ENCODE measurements at places on chromosomes 3 and 15. TPM values are rescaled to one million over a fixed set of nuclear protein-coding genes. Genes with fewer than 3 reads are reported as not detected.

- DNase-seq = no peak
Measured at GRCh38 chr3:188280627-188281026, 126.7 kb downstream of the LPP start.

DNA sequence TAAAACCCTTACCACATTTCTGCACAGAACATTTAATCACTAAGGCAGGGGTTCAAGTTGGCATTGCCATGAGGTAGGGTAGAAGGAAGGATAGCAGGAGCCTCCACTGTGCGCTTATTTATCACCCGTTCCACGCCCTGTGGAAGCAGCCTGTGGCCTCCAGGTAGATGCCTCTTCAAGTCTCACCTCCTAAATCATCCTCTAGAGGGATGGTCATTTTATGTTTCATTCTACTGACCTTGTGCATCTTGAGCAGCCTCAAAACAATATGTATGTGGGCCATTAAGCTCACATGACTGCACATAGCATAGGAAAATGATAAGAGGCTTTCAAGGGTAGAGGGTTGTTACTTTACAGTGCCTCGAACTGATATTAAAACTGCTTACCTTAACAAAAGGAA lies 546.2 kb downstream of the GRM7 start:
- no peak for DNase-seq

DNA sequence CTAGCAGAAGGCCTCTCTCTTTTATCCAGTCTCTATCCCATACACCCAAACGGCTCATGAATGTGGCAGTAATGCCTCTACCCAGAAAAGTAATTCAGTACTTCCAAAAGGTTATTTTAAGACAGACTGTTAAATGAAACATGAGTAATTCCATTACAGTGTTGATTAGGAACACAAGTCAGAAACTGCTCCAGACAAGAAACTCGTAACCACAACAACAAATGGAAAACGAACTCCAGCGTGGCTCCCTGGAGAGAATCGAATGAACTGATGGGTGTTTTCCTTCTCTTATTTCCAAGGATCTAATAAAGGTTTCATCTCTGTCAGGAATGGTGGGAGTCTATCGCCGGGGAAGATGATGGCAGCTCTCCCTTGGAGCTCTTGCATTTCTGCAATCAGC lies 228.4 kb downstream of the MAGI1 start:
- no peak for DNase-seq

GRCh38 chr3:27728195-27729087 lies 6.3 kb upstream of the EOMES start:
- peak; percentile 38 for DNase-seq

DNA sequence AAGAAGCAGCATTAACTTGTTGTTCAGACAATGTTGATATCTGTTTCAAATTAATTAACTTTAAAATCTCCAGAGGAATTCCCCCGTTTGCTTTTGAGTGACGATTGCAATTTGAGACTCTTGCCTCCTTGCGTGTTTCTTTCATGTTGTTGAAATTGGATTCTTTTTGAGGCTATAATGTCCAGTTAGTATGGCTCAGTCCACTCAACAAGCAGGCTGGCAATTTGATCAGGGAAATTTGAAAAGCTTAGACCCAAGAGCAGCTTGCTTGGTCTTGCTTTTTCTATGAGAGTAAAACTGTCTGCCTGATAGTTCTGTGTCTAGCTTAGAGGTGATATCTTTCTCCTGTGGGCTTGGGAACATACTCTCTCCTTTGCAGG lies 2.0 kb downstream of the ARID3B start:
- DNase-seq = no peak

Gene BRPF1
- 7.5 TPM for total RNA-seq

Gene CTDSPL
- total RNA-seq = 46.0 TPM

DNA sequence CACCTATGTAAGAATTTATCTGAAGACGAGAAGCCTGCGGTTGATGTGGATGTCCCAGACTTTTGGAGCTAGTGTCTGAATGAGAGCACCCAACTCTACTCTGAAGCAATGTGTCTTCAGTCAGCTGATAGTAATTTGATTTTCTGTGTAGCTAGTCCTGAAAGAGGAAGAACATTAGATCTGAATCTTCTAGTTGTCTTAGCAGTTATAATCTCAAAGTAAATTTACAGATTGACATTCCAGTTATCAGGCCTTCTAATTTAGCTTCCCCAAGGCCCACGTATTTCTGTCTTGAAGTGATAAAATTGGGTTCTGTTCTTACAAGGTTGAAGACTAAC lies 1.5 kb downstream of the TCAIM start:
- DNase-seq = no peak

GRCh38 chr3:30596152-30596551 lies 10.2 kb upstream of the TGFBR2 start:
- DNase-seq = no peak

Gene ARGFX
- not detected for total RNA-seq

Gene PLA2G4D
- not detected for total RNA-seq

DNA sequence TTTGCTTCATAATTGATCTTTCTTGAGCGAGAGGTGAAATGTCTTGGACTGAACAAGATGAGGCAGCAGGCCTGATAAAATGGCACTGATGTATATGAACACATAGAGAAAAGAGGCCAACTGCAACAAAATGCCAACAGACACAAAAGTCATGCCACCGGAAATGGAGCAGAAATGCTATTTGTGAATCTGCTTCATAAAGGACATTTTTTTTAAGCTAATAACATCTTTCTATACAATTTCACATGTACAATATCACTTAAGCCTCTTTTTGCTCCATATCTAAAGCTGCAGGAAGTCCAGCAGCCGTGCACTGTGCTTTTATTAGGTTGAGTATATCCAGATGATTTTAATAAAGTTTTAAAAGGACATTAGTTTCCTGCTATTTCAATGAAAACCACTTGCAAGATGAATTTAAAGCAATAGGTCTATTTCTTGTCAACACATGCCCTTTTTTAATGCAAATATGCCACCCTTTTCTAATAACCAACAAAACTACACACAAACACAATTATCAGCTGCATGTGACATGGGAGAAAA lies 169.2 kb upstream of the ADAMTS9 start:
- no peak for DNase-seq

- DNase-seq = no peak
Measured at GRCh38 chr3:148309390-148310035, 388.2 kb upstream of the AGTR1 start.

DNA sequence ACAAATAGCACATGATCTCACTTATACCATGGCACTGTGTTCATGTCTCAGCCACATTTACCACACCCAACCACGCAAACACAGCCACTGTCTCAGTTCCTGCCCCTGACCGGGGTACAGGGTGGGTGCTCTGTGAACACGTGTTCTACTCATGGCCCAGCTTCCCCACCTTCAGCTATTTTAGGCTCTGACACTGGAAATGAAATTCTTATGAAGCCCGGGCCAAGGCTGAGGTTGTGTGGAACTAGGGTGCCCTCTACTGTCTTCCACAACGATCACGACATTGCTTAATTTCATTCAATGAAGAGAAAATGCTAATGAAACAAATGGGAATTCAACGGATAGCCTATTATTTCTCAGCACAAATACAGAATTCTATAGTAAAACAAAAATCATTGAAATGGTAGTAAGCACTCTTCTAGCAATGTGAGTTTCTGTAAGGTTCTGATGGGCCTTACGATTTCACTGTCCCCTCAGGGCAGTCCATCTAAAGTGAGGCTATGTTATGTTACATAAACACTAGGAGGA lies 2.1 kb upstream of the GABRA5 start:
- no peak for DNase-seq

Gene CCR1
- 2.7 TPM for total RNA-seq

- DNase-seq = peak; percentile 81
Measured at GRCh38 chr3:44439499-44440295, 37.8 kb downstream of the ZNF445 start.

GRCh38 chr3:112653881-112654300 lies 12.9 kb upstream of the CCDC80 start:
- peak; percentile 75 for DNase-seq

Gene RABL3
- total RNA-seq = 17.9 TPM

DNA sequence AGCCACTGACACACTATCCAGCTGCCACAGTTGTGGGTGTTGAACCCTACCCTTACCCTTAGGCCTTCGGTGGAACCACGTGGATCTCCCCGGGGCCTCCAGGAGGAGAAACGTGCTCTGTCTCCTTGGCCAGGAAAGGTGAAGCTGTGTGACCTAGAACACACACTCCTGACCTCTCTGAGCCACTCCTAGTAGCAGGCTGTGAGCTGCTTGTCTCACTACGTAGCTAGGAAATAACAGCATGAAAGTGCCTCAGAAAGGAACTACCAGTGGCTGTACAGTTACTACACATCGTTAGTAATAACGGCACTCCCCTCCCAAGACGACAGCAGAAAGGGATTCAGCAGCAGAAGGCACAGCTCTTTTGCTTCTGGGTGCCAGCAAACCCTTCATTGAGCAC lies 36.2 kb upstream of the SLC6A6 start:
- no peak for DNase-seq

DNA sequence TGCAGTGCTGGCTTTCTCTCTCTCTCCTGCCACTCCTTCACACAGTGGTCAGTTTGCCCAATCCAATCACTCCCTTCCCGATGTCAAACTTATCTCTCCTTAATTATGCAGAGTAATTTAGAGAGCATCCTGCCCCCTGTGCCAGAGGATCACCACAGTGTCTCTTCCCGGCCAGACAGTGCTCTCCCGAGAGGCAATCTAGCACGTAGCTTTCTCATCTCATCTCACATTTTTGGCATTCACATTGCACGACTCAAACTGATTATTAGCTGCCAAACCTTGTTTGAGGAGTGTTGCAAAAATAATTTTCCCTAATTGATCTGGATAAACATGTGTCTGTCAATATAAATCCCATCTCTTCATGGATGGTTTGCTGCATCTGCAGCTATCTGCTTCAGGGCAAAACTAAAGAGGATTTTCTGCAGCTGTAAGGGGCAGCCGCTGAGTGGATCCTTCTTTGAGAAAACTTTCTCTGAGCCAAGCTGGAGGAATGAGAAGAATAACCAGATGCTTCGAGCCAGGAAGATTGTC lies 37.8 kb downstream of the SSUH2 start:
- DNase-seq = no peak

DNA sequence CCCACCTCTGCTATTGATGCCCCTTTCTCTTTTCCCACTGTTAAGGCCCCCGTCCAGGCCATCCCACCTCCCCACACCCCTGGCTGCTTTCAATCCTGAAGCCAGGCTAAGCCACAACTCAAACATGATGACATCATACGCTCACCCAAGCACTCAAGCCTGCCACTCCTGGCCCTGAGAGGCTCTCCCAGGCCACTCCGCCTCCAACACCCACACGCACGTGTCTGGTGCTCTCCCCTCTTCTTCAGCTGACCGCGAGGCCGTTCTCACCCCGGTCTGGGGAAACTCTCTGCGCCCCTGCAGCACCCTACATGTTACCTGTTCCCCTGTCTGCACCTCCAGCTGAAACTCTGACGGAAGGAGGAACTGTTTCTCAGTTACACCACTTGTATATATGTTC lies 6.2 kb downstream of the ZXDC start:
- DNase-seq = no peak

DNA sequence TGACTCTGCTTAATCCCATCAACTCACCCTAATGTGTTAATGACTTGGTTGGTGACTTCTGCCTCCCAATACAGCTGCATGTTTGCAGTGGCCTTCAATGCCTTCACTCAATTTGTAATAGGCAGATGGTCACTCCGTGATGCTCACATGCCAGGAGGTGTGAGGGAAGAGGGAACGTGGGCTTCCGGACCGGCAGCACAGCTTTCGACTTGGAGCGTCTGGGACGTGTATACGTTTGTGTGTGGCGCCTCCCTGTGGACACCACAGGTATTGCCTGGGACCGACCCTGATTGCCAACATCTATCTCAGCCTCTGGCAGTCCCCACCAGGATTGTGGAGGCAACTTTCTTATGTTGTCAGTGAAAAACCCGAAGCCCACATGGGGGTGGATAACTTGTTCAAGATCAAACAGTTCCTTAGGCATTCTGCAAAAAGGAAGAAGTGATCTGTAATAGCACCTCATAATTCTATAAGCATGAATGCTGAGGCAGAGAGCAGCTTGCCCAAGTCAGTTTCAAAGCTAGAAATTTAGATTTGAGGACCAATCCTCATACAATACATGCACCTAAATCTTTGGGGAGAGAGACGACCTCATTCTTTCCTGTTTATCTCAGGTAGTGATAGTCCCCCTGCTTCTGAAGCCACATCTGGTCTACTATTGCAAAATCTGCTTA lies 16.9 kb downstream of the MRPL46 start:
- DNase-seq = peak; percentile 72

DNA sequence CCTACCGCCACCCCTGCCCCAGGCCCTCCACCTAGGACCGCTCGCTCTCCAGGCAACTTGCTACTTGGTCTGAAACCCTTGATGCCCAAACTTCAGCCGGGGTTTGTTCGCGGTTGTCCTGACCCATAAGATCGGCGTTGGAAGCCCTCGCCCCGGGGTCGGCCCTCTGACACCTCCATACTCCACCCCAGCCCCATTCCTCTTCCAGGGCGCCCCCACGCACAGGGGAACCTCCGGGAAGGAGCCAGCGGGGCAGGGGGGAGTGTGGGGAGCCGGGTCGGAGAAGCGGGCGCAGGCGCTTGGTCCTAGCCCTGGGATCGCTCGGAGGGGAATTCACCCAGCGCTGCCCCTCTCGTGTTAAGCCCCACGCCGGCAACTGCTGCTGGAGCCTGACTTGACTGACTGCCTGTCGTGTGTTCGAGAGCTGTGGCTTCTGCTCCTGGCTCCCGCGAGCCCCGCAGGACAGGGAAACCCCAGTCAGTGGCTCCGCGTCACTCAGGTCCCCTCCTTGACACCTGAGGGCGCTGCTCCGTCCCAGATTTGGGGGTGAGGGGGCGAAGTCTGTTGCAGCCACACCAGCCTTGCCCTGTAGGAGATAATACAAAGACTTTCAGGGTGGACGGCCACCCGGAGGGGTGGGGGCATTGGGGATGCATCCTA lies 675 bp downstream of the RYR3 start:
- DNase-seq = no peak

Gene CMC1
- total RNA-seq = 33.7 TPM

GRCh38 chr3:128278761-128279600 lies 125.7 kb downstream of the EEFSEC start:
- DNase-seq = peak; percentile 89

Gene EPM2AIP1
- total RNA-seq = 17.9 TPM

DNA sequence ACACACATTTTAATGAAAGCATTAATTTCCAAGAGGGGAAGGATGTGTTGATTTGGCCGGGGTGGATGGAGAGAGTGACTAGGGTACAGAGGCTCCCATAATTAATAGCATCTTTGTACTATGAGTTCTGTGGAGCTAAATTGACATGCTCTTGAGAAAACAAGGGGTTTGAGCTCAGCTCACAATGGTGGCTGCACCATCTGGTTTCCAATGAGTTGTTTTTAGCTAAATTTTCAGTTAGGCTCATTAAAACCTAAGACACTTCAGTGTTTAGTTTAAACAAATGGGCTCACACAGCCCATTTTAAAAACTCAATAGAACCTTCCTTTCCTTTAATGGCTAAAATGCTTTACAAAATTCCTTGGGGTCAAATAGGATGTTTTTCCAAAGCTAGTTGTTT lies 199.7 kb downstream of the TNIK start:
- no peak for DNase-seq

DNA sequence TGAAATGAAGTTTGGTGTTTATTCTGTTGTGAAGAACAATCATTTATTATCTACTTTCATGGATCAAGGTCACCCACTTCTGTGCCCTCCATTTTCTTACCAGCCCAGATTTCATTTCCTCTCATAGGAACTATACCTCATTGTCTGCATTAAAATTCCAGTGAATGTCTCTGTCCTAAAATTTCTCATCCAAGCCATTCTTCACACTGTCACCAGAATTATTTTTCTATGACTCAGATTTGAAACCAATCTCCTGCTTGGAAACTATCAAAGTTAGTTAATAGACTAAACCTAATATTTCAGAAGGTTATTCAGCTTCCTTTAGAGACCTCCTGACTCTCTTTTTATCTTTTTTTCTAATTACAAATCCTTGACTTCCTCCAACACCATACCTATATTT lies 364.1 kb upstream of the CBLB start:
- DNase-seq = no peak

All from Right ventricle myocardium superior (tissue), 1 donor.